Fibroblast of skin of right biceps (primary cell): ENCODE measurements at places on chromosomes 5 and 9.

- DNase-seq, result peak; percentile 78
Measured at GRCh38 chr5:43514471-43514815, 505 bp downstream of the C5orf34 start.

DNA sequence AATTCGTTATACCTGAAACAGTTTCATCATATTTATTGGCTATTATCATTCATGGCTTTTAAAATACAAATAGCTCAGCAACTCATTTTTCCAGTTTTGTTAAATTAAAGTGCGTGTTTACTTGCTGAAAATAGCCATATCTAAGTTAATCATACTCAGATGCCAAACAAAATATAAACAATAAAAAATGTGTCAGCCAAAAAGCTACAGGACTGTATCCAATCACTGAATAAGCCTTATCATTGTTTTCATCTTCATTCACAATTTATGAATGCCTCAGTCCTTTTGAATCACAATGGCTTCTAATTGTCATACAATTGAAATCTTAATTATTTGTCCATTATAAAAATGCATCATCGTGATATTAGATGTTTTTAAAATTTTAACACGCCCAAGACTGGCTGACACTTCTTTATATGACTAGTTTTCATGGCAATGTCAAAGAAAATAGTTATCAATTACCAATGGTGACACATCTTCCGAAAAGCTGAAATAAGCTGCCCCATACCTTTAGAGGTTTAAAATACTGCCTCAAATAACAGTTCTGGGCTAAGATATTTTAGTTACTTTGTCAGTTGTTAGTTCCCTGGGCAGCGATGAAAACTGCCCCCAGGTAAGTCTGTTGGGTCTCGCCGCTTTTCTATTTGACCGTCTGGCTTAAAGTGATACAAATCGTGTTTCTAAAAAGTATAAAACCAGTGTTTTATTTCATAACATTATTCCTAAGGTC, 1.8 kb downstream of the NFIB start:
- no peak for DNase-seq

DNA sequence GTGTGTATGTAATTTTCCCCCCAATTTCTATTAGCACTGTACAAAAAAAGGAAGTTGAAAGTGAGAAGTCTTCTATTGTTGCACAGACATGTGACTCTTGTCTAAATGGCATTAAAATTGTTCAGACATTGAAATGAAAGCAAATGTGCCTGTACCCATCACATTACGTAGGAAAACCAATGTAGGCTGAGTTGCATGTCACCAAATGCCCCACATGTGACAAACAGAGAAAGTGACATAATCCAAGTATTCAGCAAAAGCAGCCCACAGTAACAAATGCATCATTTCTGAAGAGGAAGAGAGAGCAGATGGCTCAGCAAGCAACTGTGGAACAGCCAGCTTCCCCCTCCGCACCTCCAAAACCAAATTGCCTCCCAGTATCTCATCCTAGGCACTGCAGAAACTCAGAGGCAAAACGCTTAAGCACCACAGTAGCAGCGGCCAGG, 161.5 kb upstream of the NR4A3 start:
- no peak for DNase-seq

GRCh38 chr9:117368684-117369230, 46.1 kb downstream of the ASTN2 start:
- DNase-seq, result no peak

- peak; percentile 19 for DNase-seq
Measured at GRCh38 chr5:146772881-146773466, 105.6 kb downstream of the PPP2R2B start.

- DNase-seq, result peak; percentile 83
Measured at GRCh38 chr5:128241051-128241695, 157.6 kb downstream of the SLC12A2 start.

- DNase-seq, result peak; percentile 84
Measured at GRCh38 chr5:147782110-147783028, at the start of gene JAKMIP2. Gene JAKMIP2, minus strand, starts transcription at chr5:147782728. Its CDS starts 110,922 bp downstream, at chr5:147671806.

GRCh38 chr9:124663046-124663961, 107.8 kb downstream of the NR6A1 start:
- DNase-seq, result no peak

GRCh38 chr9:133754688-133755227, 16.6 kb upstream of the SARDH start:
- DNase-seq, result no peak

DNA sequence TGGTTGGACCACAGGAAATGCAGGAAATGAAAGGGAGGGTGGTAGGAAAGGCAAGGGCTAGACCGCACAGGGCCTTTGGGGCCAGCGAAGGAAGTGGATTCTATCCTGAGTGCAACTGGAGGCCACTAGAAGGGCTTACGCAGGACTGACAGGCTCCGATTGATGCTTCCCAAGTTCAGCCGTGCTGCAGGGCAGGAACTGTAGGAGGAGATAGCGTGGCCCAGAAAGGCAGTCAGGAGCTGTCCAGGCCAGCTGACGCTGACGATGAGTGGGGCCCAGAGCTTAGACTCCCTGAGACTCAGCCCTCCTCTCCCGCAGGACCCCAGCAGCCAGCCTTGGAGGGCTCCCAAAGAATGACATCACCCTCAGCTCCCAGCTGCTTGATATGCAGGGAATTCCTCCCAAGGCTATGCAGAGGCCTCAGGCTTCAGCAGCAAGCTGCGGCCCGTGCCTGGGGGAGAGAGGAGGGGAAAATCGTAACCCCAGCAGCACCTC, 48.8 kb downstream of the KCNIP1 start:
- peak; percentile 91 for DNase-seq

GRCh38 chr9:77488439-77489126, 159.5 kb downstream of the GNA14 start:
- peak; percentile 52 for DNase-seq

DNA sequence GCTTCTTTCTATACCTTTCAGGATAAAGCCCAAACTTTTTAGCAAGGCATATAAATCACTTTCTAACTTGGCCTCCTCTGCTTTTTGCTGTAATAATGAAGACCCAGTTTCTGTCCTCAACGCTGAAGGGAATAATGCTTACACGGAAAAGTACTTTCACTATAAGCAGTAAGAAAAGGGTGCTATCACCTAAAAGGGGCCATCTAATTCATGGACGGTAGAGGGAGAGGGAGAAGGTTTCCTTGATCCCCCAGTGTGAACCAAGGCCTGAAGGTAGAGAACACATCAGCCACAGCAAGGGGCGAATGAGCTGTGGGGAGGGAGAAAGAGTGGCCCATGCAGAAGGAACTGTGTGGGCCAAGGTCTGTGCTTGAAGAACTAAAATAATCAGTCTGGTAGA, 417.7 kb upstream of the CLINT1 start:
- no peak for DNase-seq

DNA sequence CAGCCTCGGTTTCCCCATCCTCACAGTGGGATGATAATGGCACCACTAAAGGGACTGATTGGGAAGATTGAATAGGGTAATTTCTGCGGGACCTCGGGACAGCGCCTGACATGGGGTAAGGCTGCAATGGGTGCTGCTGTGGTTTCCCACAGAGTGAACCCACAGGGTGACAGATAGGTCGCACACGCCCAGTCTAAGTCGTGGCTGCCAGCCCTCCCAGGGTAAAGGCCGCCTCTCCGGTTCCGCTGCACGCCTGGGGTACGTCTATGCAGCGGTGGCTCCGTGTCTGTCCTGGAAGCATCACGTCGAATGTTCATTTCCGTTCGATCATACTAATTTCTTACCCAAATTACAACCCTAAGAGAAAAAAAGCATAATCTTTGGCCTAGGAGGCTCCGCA, 631 bp downstream of the CFAP77 start:
- no peak for DNase-seq

- DNase-seq, result peak; percentile 16
Measured at GRCh38 chr5:110255194-110255593, 471.3 kb downstream of the TMEM232 start.

DNA sequence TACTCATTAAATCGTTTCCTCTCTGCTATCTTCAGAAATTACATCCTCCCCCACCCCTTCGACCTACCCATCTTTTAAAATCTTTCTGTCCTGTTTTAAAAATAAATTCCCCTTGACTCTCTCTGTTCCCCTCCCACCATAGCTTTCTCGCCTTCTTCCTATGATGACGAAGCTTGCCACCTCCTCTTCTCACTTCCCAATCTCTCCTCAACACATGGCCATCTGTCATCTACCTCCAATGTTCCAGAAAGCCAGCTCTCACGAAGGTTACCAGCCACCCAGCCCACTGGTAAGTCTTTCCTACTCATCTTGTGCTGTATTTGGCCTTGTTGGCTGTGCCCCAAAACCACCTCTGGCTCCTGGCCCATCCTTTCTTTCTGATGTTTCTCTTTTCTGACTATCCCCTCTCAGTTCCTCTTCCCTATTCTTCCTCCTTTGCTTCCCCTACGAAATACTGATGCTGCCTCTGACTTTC, 346.3 kb downstream of the ENC1 start:
- DNase-seq, result peak; percentile 31

- DNase-seq, result peak; percentile 19
Measured at GRCh38 chr5:110865400-110866094, 126.7 kb downstream of the SLC25A46 start.

GRCh38 chr5:148397968-148398595, 14.3 kb downstream of the FBXO38 start:
- DNase-seq, result no peak
